ENCODE measurements at places on chromosomes 5 and 9. TPM values are rescaled to one million over a fixed set of nuclear protein-coding genes. Genes with fewer than 3 reads are reported as not detected.
A peak's percentile ranks its signal among the peaks of the same experiment; 100 is the strongest.

DNA sequence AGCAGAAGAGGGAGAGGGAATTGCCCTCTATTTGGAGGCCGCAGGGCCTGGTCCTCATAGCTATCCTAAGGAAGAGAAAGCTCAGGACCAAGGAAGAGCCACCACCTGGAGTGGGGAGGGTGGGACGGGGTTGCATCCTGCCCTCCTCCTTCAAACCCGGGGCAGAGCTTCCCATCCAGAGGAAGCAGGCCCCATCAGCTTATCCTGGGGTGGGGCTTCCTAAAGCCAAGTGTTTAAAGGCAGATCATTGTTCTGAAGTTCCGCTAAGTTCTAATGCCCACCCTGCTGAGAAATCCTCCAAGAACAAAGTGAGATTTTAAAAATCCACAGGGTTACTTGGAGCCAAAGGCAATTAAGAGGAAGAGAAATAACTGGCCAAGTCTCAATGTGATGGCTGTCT, 210.3 kb downstream of the C9orf152 start:
- no peaks in the 10 kb centered on the region for H3K4me1 ChIP-seq
- no peak for DNase-seq
- no peak overlapping the region for H3K4me3 ChIP-seq

- peaks cover 50% of the 10 kb centered on the region for H3K27me3 ChIP-seq
- no peaks in the 10 kb centered on the region for H3K36me3 ChIP-seq
- no peak overlapping the region for H3K4me3 ChIP-seq
- no peak overlapping the region for H3K27ac ChIP-seq
- peaks cover 8% of the 10 kb centered on the region for H3K4me1 ChIP-seq
These were observed 32.3 kb upstream of the LPCAT1 start for GRCh38 chr5:1555808-1556731.

DNA sequence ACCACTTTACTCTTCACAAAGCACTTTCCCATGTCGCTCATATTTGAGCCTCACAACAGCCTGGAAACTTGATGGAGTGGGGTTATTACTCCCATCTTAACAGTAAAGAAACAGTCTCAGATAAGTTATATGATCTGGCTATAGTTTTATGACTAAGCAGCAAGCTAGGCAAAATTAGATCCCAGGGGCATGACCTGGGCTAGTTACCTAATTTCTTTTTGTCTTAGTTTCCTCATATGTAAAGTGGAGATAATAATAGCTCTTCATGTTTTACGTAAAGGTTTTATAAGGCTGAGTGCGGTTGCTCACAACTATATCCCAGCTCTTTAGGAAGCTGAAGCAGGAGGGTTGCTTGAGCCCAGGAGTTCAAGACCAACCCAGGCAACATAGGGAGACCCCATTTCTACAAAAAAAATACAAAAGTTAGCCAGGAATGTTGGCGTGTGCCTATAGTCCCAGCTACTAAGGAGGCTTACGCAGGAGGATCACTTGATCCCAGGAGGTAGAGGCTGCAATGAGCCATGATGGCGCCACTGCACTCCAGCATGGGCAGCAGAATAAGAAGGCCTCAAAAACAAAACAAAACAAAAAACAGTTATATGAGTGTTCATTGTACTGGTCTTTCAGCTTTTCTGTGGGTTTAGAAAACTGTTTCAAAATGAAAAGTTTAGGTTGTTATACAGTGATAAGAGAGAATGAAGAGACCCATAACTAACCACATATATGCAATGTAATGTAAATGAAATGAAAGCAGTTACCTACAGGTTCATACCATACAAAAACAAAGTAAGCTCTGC, 6.5 kb upstream of the PLIN2 start:
- H3K4me3 ChIP-seq = no peak overlapping the region
- no peak overlapping the region for H3K27ac ChIP-seq
- H3K36me3 ChIP-seq = no peaks in the 10 kb centered on the region
- H3K27me3 ChIP-seq = no peaks in the 10 kb centered on the region

GRCh38 chr9:26637101-26637500, 255.5 kb downstream of the CAAP1 start:
- H3K4me3 ChIP-seq = no peak overlapping the region
- no peaks in the 10 kb centered on the region for H3K27me3 ChIP-seq
- H3K36me3 ChIP-seq = no peaks in the 10 kb centered on the region
- no peaks in the 10 kb centered on the region for H3K4me1 ChIP-seq

DNA sequence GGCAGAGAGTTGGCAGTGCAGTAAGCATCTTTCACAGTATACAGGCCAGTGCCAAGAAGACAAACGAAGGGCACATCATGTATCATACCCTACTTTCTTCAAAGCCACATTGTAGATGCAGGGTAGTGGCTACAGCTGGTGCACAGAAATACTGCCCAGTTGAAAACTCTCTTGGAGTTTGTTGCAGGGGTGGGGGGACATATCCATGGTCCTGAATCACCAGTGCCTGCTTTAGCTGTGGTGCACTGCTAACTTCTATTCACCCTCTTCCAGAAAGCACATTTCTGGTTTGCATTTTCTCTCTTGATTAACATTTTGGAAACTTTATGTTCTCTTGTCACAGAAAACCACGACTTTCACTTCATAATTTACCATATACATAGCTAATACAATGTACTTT, 196.6 kb downstream of the PAPPA start:
- no peaks in the 10 kb centered on the region for H3K36me3 ChIP-seq
- no peak overlapping the region for H3K4me3 ChIP-seq
- H3K27me3 ChIP-seq = no peaks in the 10 kb centered on the region
- H3K27ac ChIP-seq = no peak overlapping the region

DNA sequence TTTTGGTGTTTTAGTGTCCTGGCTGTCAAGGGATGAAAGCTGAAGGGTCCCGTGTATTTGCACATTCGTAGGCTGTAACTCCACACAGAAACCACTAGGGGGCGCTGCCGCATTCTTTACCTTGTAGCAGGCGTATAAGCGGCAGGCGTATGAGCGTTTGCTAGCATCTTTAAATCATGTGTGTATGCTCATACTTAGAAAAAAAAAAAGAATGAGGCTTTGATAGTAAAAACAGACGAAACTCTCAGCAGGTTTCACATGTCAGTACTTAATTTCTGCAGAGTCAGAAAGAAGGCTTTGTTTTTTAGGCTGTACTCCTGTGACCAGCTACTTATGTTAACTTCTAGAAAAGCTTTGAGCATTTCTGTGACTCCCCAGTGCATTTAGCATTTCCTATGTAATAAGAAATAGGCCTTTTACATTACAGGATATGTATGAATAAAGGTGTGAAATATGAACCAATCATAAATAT, 218.8 kb upstream of the ADAMTSL1 start:
- H3K4me1 ChIP-seq = no peaks in the 10 kb centered on the region
- no peak overlapping the region for H3K4me3 ChIP-seq
- no peaks in the 10 kb centered on the region for H3K36me3 ChIP-seq

DNA sequence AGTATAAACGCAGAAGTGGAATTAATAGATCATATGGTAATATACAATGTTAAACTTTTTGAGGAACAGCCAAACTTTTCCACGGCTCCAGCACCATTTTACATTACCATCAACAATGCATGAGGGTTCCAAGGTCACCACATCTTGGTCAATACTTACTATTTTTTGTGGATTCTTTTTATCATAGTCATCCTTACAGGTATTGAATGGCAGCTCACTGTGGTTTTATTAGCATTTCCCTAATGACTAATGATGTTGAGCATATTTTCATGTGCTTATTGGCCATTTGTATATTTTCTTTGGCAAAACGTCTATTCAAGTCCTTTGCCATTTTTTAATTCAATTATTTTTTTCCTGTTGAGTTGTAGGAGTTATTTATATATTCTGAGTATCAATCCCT, 14.1 kb upstream of the RAPGEF6 start:
- H3K27ac ChIP-seq = no peak overlapping the region
- no peak overlapping the region for H3K4me3 ChIP-seq
- peaks cover 41% of the 10 kb centered on the region for H3K36me3 ChIP-seq
- no peak for DNase-seq

DNA sequence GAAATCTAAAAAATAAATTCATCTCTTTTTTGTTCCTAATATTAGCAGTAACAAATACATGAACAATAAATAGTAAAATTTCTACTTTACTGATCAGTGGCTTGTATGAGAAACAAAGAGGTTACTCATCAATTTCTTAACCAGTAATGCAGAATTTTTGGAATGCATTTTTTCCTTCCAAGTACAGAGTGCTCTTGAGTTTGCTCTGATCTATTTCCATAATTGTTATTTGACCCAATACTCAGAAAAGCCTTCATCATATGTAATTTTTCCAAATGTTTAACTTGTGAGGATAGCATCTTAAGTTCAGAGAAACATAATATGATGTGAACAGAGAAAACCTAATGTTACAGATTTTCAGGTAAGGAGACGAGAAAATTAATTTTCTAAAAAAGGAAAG, 47.3 kb downstream of the FBN2 start:
- H3K4me1 ChIP-seq = no peaks in the 10 kb centered on the region
- DNase-seq = no peak
- no peaks in the 10 kb centered on the region for H3K36me3 ChIP-seq
- no peaks in the 10 kb centered on the region for H3K27me3 ChIP-seq
- H3K27ac ChIP-seq = no peak overlapping the region

GRCh38 chr9:23887781-23888180, 61.7 kb upstream of the ELAVL2 start:
- H3K4me3 ChIP-seq = no peak overlapping the region
- no peaks in the 10 kb centered on the region for H3K36me3 ChIP-seq
- no peak overlapping the region for H3K27ac ChIP-seq
- H3K4me1 ChIP-seq = no peaks in the 10 kb centered on the region
- H3K27me3 ChIP-seq = no peaks in the 10 kb centered on the region

GRCh38 chr5:9653811-9654210, 23.7 kb upstream of the TAS2R1 start:
- DNase-seq = no peak
- no peak overlapping the region for H3K27ac ChIP-seq
- H3K36me3 ChIP-seq = no peaks in the 10 kb centered on the region
- no peaks in the 10 kb centered on the region for H3K4me1 ChIP-seq
- H3K4me3 ChIP-seq = no peak overlapping the region
- no peaks in the 10 kb centered on the region for H3K27me3 ChIP-seq

DNA sequence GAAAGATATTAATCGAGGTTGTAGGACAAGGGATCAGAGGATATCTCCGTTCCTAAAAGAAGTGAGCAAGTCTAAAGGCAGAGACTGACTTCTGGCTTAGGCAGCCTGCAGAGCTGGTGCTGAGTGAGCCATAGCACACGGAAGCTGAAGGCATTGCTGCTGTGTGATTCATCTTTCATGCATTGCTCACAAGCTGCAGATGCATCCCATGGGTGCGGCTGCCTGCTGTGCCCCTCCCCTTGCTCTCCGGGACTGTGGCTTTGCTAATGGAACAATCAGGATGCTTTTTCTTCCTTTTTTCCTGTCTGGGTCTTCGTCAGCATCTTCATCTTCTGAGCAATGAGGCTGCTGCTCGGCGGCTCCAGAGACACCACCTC, 341.4 kb downstream of the DIRAS2 start:
- H3K36me3 ChIP-seq = peaks cover 5% of the 10 kb centered on the region
- peak; percentile 70 for DNase-seq
- H3K4me3 ChIP-seq = no peak overlapping the region
- H3K27me3 ChIP-seq = no peaks in the 10 kb centered on the region
- peak overlapping the region; percentile 79 for H3K27ac ChIP-seq

DNA sequence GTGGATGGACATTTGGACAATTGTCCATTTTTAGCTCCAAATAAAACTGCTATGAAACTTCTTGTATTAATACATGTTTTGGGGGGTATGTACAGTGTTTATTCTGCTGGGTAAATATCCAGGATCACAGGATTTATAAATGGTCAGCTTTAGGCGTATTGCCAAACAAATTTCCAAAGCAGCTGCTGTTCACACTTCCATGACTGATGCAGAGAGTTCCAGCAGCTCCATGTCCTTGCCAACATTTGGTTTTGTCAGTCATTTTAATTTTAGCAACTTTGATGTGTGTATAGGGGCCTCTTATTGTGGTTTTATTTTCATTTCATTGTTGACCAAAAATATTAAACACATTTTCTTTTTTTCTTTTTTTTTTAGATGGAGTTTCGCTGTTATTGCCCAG, 9.8 kb upstream of the SUSD1 start:
- no peak overlapping the region for H3K27ac ChIP-seq
- H3K27me3 ChIP-seq = no peaks in the 10 kb centered on the region
- H3K4me1 ChIP-seq = no peaks in the 10 kb centered on the region
- no peak overlapping the region for H3K4me3 ChIP-seq
- no peak for DNase-seq

PLEKHG4B gene
- 1.7 TPM for total RNA-seq

PCDHA7 gene
- total RNA-seq = 0.95 TPM

PRR7 gene
- total RNA-seq = 25.2 TPM

HAVCR1 gene
- 6.0 TPM for total RNA-seq
